ENCODE measurements at places on chromosomes 7 and 10.
A peak's percentile ranks its signal among the peaks of the same experiment; 100 is the strongest.

GRCh38 chr10:98339799-98340198 lies 71.8 kb upstream of the LOXL4 start:
- no peak for DNase-seq

DNA sequence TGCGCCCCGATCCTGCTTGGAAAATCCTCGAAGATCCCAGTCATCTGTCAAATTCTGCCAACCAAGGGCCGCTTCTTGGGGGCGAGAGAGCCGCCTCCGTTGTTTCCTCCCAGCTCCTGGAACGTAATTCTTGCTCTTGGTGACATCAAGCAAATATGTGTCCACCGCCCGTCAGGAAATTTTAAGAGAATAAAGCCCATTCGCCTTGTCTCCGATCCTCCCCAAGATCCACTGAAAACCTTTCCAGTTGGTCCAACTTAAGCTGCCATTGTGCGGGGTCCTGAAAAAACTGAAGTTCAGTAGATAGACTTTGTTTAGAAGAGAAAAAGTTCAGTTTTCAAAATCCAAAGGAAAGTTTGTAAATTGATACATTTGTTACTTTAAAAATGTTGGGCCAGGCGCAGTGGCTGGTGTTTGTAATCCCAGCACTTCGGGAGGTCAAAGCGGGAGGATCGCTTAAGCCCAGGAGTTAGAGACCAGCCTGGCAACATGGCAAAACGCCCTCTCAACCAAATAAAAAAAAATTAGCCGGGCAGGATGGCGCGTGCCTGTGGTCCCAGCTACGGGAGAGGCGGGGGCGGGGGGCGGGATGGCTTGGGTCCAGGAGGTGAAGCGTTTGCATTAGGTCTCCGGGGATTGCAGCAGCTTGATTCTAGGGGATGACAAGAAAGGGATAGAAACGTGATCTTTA lies 1.0 kb upstream of the ZNF800 start:
- no peak for DNase-seq

- DNase-seq = no peak
These were observed 217.8 kb upstream of the SEMA3A start for GRCh38 chr7:84412161-84412969.

DNA sequence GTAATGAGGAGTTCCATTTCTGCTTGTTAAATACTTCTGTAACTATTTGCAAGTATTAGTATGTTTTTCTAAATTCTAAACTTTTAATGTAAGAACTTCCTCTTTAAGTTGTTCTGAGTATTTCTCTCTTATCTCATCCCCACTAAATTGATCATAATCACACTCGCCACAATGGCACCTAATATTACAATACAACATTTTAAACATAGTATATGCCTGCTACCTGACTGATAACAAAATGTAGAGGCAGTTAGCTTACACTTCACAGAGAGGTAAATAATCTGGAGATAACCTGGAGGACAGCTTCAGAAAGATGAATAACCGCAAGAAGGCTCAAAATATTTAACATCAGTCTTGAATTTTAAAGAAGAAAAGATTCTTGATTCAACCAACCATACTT lies 48.6 kb downstream of the HIBADH start:
- DNase-seq = no peak

- DNase-seq = no peak
These were observed 249.3 kb downstream of the REEP3 start for GRCh38 chr10:63770523-63770922.

- no peak for DNase-seq
These were observed 11.6 kb downstream of the SCART1 start for GRCh38 chr10:133465191-133465949.

DNA sequence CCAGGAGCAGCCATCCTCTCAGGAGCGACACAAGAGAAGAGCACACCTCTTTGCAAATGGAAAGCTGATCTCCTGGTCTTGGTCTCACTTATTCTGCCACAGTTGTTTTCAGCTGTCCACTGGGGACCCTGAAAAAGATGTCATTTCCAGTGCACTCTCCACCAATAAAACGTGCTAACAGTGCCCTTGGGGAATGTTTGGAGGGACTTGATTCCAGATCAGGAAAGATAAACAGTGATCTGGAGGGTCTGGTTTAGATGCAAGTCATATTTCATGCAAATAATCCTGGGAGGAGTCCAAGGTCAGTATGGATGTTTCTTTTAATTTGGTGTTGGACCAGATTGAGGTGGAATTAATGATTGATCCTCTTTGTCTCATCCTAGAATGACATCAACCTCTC lies 185.0 kb downstream of the CREB5 start:
- no peak for DNase-seq

GRCh38 chr7:116809636-116810266 lies 52.6 kb upstream of the CAPZA2 start:
- DNase-seq = no peak

- DNase-seq = no peak
These were observed 1.7 kb downstream of the DPY19L1 start for GRCh38 chr7:35035511-35035961.

DNA sequence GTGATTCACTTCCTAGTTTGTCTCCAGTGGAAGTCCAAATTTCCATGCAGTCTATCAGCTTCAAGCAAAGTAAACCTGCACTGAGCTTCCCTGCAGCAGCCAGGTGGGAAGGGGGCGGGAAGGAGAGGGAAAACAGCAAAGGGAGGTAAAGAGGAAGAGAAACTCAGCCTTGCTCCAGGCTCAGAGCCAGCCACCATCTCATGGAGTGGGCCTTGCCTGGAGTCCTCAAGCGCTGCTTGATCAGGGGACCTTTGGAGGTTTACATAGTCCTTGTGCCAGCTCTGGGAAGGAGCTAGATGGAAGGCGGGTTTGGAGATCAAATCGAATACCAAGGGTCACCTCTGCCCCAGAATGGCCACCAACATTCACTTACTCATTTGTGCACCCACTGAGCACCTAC lies 7.4 kb downstream of the CRTAC1 start:
- DNase-seq = no peak

- DNase-seq = no peak
These were observed 98.3 kb downstream of the PDGFA start for GRCh38 chr7:421136-421991.

- DNase-seq = no peak
These were observed 50.0 kb upstream of the CAMK1D start for GRCh38 chr10:12299222-12299965.

GRCh38 chr7:64883113-64883905 lies 19.8 kb upstream of the ZNF273 start:
- no peak for DNase-seq

- no peak for DNase-seq
These were observed 54.3 kb downstream of the CHN2 start for GRCh38 chr7:29248713-29249382.

DNA sequence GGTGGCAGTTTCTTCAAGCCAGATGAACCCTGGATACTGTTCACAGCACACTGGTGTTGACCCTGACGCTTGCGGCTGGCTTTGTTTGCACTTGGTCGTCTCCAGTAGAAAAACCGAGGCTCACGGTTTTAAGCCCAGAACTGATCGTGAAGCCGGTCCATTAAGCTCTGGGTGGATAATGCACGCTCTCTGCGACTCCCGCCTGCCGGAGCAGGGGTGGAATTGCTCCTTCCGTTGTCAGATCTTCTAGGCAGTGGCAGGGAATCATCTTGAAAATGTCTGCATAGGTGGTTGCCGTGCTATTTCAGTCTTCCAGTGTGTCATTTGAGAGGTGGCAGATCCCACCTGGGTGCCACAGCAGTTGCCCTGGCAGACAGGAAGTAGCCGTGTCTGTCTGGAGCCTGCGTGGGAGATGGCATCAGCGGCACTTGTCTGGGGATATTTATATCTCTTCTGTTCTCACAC lies 35.9 kb upstream of the AP5Z1 start:
- peak; percentile 32 for DNase-seq

- no peak for DNase-seq
These were observed 51.6 kb downstream of the TFPI2 start for GRCh38 chr7:93838966-93839365.

DNA sequence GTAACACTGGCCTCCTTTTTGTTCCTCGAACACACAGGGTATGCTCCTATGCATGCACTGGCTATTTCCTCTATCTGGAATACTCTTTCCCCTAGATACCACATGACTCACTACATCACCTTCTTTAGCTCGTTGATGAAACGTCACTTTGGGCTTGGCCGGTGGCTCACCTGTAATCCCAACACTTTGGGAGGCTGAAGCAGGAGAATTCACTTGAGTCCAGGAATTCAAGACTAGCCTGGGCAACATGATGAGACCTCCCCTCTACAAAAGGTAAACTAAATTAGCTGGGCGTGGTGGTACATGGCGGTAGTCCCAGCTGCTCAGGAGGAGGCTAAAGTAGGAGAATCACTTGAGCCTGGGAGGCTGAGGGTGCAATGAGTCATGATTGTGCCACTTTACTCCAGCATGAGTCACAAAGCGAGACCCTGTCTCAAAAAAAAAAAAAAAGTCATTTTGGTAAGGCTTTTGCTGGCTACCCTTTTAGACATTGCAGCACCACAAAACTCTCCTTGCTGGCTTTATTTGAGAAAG lies 14.5 kb downstream of the ANKIB1 start:
- no peak for DNase-seq

- no peak for DNase-seq
These were observed 75.4 kb upstream of the SLC13A1 start for GRCh38 chr7:123275036-123275753.
